ENCODE measurements at places on chromosomes 13 and 19. TPM values are rescaled to one million over a fixed set of nuclear protein-coding genes. Genes with fewer than 3 reads are reported as not detected.

The CALR3 gene
- total RNA-seq = not detected

The OR7D2 gene
- total RNA-seq = not detected

The CYP4F8 gene
- not detected for total RNA-seq

The ZNF260 gene
- 21.9 TPM for total RNA-seq
